GM20000 (cell line): ENCODE measurements at places on chromosomes 12 and 14.

- no peak for DNase-seq
Measured at GRCh38 chr12:130709151-130709970, 6.7 kb downstream of the RIMBP2 start.

DNA sequence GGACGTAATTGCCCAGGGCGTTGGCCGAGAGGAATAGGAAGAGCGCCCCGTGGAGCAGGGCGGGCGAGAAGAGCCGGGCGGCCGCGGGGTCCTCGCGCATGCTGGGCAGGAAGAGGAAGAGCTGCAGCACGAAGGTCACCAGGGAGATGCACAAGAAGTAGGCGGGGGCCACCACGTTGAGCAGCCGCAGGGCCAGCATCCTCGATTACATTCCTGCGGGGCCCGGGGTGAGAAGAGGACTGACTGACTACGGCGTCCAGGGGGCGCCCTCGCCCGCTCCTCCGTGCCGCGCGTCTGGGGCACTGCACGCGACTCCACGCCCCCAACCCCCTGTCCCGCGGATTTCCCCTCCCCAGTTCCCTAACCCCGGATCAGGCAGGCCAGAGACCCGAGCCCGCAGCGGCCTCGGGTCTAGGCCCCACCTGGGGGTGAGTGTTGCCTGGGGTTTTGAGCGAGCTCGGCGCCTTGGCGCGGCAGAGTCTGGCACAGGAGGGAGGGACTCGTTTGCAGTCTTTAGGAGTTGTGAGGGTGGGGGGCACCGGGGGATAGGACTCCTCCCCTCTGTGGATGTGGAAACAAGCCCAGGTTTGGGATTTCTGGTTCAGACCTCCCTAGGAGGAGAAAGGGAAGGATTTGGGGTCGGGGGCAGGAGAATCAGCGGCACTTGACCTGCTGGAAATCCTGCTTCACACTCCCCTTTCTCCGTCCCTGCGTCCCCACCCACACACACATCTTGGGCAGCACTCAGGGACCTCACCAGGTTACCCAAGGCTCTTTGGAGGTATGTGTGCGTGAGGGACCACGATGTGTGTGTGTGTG lies 1.8 kb downstream of the ZDHHC22 start:
- DNase-seq, result peak; percentile 79

DNA sequence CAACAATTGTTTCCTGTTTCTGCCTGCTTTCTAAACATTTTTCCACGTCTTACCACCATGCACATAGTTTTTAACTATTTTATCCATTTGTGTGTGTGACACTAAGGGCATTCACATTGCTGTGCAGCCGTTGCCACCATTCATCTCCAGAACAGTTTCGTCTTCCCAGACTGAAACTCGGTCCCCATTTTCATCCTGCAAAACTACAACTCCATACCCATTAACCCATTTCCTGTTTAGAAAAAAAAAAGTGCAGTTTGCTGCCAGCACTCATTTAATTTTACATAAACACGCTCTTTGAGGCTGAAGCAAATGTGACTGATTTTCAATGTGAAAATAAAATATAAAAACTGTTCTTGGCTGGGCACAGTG lies 15.5 kb downstream of the UBC start:
- no peak for DNase-seq

GRCh38 chr14:93056166-93056839 lies 59.4 kb downstream of the ITPK1 start:
- DNase-seq, result no peak

GRCh38 chr14:72948481-72949138 lies 22.3 kb downstream of the DCAF4 start:
- DNase-seq, result peak; percentile 72

GRCh38 chr12:54352022-54352531 lies 12.2 kb downstream of the GPR84 start:
- no peak for DNase-seq

- DNase-seq, result no peak
Measured at GRCh38 chr14:96197969-96198368, 6.7 kb upstream of the BDKRB2 start.

GRCh38 chr12:104354868-104355570 lies 51.5 kb downstream of the EID3 start:
- DNase-seq, result no peak

DNA sequence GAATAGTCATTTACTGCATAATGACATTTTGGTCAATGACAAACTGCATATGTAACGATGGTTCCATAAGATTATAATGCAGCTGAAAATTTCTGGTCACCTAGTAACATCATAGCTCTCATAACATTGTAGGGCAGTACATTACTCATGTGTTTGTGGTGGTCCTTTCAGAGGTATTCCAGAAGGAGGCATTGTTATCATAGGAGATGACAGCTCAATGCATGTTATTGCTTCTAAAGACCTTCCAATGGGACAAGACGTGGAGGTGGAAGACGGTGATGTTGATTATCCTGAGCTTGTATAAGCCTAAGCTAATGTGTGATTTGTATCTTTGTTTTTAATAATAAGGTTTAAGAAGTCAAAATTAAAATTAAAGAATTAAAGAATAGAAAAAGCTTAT lies 43.8 kb upstream of the TSPAN11 start:
- no peak for DNase-seq

- no peak for DNase-seq
Measured at GRCh38 chr12:1544996-1545700, 49.2 kb downstream of the FBXL14 start.

DNA sequence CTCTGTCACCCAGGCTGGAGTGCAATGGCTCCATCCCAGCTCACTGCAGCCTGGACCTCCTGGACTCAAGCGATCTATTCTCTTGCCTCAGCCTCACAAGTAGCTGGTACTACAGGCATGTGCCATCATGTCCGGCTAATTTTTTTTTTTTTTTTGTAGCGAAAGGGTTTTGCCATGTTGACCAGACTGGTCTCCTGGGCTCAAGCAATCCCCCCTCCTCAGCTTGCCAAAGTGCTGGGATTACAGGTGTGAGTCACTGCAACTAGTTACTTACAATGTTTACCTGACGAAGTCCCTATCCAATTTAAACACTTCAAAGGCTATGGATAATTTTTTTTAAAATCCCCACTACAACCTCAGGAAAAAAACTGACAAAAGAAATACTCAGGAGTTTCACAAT lies 1.8 kb downstream of the KRR1 start:
- no peak for DNase-seq

GRCh38 chr12:101908395-101908794 lies 31.0 kb downstream of the DRAM1 start:
- DNase-seq, result no peak

GRCh38 chr12:122837306-122838265 lies 2.3 kb downstream of the HIP1R start:
- DNase-seq, result peak; percentile 14

GRCh38 chr12:102680304-102680703 lies 199.9 kb upstream of the IGF1 start:
- DNase-seq, result no peak

DNA sequence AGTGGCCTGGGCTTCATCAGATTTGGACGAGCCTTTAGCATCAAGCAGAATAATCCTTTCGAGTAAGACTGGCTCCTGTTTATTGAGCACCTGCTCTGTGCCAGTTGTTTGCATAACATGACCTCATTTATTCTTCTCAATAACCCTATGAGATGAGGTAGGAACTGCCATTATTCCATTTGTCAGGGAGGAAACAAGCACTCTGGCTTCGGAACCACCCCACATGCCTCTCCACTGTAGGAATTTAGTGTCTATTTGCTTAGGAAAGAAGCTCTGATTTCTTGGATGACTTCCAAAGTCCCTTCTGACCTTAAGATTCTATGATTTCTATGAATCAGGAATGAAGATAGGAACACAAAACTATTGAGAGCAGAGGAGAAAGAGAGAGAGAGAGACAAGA lies 11.0 kb downstream of the SAMD4A start:
- DNase-seq, result no peak

- no peak for DNase-seq
Measured at GRCh38 chr12:115037830-115038229, 353.9 kb upstream of the TBX3 start.

DNA sequence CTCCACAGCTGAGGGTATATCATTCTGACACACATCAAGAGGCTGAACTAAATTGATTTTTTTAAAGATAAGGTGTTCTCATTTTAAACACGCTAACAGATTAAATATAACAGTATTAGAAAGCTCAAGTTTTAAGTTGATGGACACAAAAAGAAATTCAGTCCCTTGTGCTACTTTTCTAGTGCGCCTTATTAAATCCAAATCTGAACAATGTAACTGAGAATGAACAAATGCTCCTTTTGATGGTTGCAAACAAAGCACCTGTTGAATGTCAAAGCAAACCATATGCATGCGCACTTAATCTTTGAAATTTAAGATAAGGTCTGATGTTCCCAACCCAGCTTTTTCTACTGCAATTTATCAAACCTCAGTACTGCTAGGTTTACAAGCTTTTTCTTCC lies 401.9 kb downstream of the PAWR start:
- DNase-seq, result no peak

GRCh38 chr12:104201238-104202001 lies 14.2 kb upstream of the TXNRD1 start:
- peak; percentile 73 for DNase-seq

DNA sequence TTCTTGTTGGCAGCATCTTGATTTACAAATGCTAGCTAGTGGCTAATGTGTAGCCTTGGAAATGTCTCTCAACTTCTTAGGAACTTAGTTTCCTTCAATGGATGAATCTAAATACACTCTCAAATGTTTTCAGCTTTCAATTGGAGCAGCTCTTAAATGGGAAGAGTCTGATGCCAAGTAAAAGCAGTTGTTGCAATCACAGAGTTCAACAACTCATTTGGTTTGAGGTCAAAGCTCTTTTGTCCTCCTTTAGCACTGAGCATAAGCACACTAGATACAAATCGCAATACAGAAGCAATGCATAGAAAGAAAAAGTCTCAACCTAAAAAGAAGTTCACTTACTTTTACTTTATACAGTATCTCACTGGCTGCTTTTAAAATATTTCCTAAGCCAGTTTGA lies 986.1 kb upstream of the FLRT2 start:
- no peak for DNase-seq

DNA sequence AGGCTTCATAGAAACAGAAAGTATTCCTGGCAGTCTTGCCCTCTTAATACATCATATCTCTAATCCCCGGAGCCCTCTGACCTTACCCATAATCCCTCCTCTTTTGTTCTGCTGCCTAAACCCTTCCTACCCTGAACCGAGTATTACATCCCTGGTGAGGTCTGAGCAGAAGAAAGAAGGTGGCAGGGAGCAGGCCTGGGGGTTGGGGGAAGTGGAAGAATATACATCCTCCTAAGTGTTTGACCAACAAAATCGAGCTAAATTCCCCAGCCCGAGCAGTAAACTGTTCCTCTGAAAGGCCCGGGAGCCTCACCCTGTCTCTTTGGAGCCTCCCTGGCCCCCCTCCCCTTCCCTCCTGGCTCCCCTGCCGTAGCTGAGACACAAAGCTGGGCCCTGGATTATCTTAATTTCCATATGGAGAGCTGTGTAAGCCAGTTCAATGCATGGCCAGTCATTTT lies 192.6 kb upstream of the LHX5 start:
- no peak for DNase-seq

DNA sequence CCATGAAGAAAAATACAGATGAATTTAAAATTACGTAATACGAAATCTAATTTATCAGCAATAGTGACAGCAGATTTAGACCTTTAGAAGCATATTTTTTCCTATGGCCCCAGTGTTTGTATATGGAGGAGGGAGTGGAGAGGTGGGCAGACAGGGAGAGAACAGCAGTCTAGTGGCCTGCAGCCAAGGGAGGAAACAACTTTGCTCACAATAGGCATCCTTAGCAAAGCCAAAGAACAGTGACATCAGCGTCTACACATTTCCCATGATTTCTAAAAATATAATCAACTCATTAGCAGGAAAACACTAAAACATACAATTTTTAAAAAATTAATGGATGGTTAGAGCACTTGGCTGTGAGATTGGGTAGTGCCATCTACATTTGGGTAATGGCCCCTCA lies 622.6 kb upstream of the ATP2B1 start:
- no peak for DNase-seq
